Activated CD4-positive, alpha-beta T cell treated with anti-CD3 and anti-CD28 coated beads for 1 hour (primary cell): ENCODE measurements at places on chromosomes 12 and 14.

- DNase-seq = peak; percentile 59
These were observed 365 bp upstream of the CCDC88C start for GRCh38 chr14:91417983-91418386.

- no peak for DNase-seq
These were observed 64.5 kb downstream of the SPTB start for GRCh38 chr14:64815257-64815656.

DNA sequence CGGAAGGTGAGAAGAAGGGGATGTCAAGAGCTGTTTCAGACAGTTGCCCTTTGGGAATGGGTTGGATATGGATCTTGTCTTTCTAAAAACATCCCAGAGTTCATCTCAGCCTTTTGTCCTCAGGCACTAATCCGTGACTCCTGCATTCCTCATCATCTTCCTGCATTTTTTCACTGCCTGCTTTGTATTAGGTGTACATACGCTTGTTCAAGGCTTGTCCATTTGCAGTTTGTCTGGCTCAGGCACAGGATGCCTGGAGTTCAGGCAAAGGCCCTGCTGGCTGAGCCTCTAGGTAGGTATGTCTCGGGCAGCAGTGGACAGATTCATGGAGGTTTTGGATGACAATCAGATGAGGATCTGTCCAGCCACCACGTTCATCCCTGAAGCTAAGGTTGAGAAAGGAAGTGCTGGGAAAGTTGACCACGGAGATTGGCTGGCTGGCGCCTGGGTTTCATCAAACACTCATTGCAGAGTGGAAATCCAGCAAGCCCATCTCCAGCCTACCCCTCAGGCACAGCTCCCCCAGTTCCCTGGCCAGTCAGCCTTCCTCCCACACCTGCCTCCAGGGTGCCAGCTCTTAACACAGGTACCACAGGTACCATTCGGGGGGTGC lies 12.4 kb upstream of the TMEM106C start:
- no peak for DNase-seq

DNA sequence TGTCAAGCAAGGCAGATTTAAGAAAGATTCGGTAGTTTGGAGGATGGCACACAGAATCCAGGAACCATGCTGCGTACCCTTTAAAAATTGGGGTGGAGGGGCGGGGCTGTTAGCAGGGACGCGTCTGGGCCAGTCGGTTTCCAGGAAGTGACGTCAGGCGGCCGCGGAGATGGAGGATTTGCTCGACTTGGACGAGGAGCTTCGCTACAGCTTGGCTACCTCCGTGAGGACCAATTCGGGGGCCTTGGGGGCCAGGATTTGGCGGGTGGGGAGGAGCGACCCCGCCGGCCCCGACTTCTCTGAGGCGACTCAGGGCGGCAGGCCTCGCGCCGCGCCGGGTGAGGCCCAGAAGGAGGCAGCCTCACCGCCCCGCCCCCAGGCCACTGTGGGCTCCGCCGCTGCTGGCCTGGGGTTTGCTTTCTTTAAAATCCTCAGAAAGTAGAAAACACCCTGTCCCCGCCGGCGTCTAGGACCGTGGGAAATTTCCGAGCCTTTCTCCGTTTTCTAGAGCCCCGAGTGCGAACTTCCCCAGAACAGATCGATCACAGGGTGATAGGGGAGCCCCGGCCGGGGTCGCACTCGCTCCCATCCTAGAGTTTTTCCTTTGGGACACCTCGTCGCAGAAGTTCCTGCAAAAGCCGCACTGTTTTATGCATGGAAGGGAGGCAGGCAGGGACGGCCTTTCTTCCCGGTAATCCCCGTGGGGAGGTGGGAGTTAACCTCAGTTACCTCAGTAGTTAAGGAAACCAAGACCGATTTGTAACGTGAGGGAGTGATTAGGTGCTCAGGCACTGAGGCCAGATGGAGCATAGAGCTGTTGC lies at the start of gene IFT43:
IFT43 (plus strand) TSS at position 146 of the 821 bp plus-strand sequence; CDS start at position 170, 24 bp downstream.
- DNase-seq = peak; percentile 86

GRCh38 chr12:58081488-58081887 lies 140.1 kb downstream of the ATP23 start:
- DNase-seq = no peak

- DNase-seq = no peak
These were observed 667.6 kb upstream of the TBX3 start for GRCh38 chr12:115351514-115352077.

GRCh38 chr12:132238488-132238854 lies 90.9 kb downstream of the GALNT9 start:
- no peak for DNase-seq
